CD4-positive, alpha-beta T cell treated with Interferon alpha-2 for 1 hour (primary cell): ENCODE measurements at places on chromosomes 5 and 9.

GRCh38 chr5:80745490-80745889 is 90.7 kb upstream of the DHFR start:
- DNase-seq, result no peak

GRCh38 chr9:98334796-98335195 is 79.3 kb upstream of the TBC1D2 start:
- no peak for DNase-seq

DNA sequence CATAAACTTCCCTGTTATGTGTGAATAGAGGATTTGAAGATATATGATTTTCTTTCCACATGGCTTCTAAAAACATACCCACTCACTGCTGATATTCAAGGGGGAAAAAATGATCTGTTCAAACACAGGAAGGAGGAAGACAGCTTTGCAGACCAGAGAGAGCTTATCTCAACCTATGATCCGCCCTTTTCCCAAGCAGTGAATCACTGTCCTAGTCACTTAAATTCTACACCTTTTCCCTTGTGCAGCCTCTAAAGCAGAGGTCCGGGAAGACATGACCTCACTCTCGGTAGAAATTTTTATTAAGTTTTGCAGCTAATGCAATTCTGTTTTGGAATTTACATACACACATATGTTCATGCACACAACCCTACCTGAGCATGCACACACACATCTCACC is 197.2 kb downstream of the DIRAS2 start:
- DNase-seq, result no peak

- no peak for DNase-seq
Observed at GRCh38 chr5:111668477-111669414, 88.2 kb downstream of the NREP start.

DNA sequence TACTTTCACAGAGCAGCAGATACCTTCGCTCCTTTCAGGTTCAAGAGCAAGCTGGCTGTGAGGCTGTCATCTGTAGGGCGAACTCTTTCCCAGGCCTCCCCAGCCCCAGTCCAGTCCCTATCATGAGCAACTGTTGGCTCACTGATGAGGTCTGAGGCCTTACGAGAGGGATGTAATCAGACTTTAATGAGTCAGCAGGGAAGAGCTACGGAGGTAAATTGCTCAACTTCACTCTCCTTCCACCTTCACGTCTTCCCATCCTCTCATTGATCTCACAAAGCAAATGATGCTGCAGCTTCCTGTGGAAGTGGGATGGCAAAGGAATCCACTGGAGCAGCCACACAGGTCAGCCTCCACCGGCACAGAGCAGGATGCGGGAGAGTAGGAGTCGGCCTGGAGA is 130.7 kb upstream of the TBCA start:
- no peak for DNase-seq
